ENCODE measurements at places on chromosomes 5 and 9. TPM values are rescaled to one million over a fixed set of nuclear protein-coding genes. Genes with fewer than 3 reads are reported as not detected.

Gene C5orf52
- total RNA-seq, result not detected

Gene F12
- 8.5 TPM for total RNA-seq

Gene DIAPH1
- total RNA-seq, result 60.8 TPM

Gene SELENOP
- not detected for total RNA-seq

DNA sequence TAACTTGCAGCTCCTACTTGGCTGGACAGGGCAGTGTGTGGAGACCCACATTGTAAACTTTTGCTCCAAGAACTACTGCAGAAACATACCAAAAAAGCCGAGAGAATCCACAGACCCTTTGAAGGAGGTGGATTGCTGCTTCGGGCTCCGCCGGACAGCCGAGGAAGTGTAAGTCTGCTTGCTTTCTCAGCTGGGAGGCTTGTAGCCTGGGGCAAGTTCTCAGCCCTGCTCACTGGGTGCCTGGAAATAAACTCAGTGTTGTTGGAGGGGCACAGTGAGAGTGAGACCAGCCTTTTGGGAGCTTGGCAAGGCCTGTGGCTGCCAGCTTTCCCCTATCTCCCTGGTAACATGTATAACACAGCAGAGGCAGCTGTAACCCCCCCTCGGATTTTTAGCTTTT lies 215.6 kb downstream of the SYK start:
- no peak for DNase-seq

- peak; percentile 70 for DNase-seq
Measured at GRCh38 chr5:172707285-172708182, 63.5 kb downstream of the DUSP1 start.

DNA sequence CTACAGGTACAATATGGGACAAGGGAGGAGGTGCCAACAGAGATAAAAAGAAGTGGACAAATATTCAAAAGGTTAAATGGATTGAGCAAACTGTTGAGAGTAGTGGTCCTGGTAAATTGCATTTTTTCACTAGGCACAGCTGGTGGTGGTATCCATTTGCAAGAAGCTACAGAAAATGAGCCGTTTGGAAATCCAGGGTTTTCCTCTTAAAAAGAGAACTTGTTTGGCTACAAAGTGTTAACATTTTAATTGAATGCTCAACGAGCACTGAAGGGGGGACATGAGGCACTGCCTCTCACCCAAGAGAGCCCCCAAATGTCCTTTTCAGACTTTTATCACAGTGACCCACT lies 491 bp upstream of the ZCCHC9 start:
- no peak for DNase-seq

DNA sequence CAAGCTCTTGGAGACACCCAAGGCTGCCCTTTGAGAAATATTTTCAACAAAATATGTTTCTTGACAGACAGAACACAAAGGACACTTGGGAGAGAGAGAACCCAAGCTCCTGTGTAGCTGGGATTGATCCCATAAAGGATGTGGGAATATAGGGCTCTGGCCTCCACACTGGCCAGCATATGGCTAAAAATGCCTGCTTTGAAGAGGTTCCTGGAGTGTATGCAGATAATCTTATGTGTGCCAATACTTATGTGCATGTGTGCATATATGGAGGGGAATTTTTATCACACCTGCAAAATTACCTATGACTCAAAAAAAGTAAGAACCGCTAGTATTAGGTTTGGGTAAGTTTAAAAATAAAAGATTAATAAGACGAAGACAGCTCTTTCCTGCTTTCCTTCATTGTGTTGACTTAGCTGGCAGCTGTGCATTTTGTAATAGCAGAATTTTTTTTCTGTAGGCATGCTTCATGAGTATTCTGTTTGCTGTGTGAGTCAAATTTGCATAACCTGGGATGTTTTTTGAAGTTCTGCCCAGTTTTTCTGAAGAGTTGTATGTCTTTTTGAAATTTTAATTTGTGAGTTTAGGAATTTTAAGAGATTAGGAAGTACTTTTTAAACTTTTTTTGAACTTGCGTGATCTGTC lies 42.6 kb downstream of the HACD4 start:
- DNase-seq, result no peak

DNA sequence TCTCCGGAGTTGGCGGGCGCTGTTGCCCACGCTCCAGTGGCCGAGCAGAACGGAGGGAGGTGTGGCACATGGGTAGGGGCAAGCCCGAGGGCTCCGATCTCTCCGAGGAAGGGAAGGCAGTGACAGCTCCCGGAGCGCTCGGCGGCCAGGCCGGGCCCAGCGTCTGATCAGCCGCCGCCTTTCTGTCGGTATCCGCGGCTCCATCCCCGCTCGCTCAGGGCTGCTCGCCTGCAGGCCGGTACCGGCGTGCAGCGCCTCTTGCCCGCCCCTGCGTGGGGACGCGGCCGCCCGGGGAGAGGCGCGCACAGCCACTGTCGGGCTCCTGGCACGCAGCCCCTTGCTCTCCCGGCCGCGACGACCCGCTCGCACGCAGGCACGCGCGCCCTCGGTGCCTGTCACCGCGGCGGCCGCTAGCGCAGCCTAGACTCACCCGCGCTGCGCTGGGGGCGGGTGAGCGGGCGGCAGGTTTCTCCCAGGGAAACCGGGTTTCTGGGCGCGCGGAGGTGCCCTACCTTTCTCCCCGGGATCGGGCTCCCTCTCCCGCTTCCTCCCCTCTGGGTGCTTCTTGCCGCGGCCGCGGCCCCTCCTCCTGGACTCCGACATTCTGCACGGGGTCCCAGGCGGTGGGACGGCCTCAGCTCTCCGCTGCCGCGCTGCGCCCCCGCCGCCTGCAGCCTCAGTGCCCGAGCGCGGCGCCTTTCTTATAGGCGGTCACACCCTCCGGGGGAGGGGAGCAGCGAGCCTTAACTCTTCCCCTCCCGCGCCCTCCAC lies 108.4 kb downstream of the PSD2 start:
- DNase-seq, result no peak

GRCh38 chr5:87722286-87722685 lies 309.6 kb upstream of the CCNH start:
- DNase-seq, result peak; percentile 94

- no peak for DNase-seq
Measured at GRCh38 chr5:155866971-155867370, 460.0 kb upstream of the SGCD start.

DNA sequence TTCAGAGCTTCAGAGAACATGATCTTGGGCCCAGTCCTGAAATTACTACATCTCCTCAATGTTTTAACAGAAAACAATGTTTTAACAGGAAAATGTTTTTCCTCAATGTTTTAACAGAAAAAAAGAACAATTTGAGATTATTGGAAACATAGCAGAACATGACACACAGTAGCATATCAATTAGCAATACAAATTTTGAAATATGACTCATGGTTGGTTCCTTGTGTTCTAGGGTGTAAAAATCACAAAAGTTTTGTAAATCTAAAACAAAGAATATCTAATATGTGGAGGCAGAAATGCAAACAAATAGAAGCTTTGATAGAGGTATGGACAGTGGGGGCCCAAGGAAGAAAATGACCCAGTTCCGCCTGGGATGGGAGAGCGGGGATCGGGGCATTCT lies 22.8 kb upstream of the ARSB start:
- no peak for DNase-seq

- no peak for DNase-seq
Measured at GRCh38 chr9:136662326-136662655, 425 bp upstream of the EGFL7 start.

DNA sequence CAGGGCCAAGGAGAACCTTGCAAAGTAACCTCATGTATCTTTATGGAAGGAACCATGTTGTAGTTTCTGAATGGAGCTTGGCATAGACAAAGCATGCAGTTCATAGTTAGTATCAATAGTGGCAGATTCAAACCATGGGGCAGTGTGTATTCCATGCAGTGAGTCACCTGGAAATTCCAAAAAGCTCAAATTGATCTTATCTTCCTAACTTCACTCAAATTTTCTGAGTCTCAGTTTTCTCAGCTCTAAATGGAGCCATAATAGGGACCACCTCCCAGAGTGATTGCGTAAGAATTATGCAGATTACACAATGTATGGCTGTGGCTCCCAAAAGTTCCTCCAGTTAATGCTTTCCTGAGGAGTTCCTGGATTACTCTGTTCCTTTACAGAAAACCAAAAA lies 549.9 kb upstream of the KLF4 start:
- DNase-seq, result no peak

GRCh38 chr9:114803479-114804265 lies 2.2 kb downstream of the TNFSF15 start:
- no peak for DNase-seq

GRCh38 chr9:124429530-124429867 lies 14.3 kb upstream of the PSMB7 start:
- no peak for DNase-seq
